ENCODE measurements at places on chromosomes 12 and 14.
A peak's percentile ranks its signal among the peaks of the same experiment; 100 is the strongest.

- DNase-seq, result no peak
These were observed 101.8 kb upstream of the DYRK2 start for GRCh38 chr12:67546746-67547145.

DNA sequence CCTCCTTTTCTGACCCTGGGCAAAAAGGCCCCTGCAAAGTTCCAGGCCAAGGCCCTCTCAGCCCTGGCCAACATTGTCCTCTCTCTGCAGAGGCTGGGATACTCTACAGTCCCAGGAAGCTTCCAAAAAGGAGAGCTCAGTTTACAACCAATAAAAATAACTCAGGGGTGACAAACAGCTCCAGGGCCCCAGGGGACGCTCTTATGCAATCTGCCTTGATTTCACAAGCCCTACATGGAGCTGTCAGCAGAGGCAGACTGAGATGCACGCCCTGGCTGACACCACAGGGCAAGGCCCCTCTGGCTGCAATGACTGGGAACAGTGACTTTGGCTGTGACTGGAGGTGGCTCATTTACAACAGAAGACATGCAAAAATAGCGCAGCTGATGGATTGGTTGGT is 129.0 kb upstream of the MED13L start:
- peak; percentile 95 for DNase-seq

DNA sequence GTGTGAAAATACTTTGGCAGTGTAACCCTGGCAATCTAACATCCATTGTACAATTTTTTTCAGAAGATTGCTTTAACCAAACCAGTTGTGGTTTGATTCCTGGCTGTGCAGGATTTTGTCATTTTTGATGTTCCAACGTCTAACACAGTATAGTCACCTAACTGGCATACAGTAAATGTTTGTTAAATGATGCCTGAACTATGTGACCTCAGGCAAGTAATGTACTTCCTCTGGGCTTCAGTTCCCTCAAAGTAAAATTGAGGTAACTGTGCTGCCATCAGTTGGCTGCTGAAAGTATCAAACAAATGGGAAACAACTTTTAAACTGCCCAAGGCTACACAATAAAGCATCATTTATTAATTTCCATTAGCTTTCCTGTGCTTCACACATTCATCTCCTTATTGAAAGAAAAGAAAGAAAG is 4.3 kb downstream of the TM7SF3 start:
- DNase-seq, result peak; percentile 22

DNA sequence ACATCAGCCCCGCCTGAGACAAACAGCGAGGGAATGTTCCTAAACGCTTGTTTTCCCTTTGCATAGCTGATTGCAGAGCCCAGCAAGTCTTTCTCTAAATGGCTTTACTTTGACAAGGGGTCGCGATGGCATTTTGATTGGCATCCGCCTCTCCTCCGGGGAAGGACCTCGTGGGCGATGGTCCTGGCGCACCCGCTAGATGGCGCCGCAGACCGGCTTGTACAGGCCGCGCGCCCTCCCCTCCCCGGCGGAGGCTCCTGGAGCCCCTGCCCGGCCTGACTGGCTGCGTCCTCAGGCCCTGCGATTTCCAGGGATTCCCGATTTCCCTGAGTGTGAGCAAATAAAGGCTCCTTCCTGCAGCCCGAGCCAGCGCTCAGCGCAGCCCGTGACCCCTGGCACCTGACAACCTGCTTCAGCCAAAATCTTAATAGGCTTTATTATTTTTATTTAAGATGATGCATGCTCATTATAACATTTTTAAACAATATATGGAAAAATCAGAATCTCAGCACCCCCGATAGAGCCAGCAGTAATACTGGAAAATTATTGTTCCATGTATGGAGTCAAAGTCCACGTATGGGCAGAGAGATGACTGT is 468.3 kb downstream of the AACS start:
- DNase-seq, result peak; percentile 22

DNA sequence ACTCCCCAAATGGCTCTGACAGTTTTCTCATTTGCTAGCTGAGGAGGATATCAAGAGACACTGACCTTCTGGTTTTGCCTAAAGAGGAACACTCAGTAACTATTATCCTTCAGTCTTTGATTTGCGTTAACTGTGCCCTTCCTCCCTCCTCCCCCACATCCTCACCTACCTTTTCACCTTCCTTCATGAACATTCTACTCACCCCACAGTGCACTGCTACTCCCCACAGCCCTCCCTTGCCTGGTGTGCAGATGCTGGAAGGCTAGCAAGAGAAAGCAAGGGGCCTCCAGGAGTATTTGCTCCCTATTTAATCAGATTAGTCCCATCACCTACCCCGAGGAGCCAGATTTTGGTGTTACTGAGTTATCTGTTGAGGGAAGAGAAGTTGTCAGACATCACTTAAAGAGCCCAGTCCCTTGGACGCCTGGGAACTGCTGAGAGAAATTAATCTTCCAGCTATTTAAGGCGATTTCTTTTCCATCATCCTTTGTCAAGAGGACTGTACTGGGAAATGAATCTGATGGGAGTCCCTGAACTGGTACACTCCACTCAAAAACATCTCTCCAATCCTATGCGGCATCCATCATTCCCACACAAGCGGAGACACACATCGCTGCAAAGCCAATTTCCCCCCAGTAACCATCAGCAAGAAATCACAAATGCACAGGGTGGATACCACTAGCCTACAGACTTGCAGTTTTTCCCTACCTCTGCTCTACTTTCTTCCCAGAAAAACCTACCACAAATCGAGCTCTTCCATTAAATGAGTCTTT is 11.5 kb downstream of the PSMB5 start:
- DNase-seq, result no peak

DNA sequence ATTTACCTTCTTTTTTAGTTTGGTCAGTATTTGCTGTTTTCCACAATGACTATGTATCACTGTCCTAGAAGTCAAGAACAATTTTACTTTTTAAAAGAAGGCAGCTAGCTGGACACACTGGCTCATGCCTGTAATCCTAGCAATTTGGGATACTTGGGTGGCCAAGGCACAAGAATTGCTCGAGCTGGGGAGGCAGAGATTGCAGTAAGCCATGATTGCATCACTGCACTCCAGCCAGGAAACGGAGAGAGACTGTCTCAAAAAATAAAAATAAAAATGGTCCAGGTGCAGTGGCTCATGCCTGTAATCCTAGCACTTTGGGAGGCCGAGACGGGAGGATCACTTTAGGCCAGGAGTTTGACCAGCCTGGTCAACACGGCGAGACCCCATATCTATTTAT is 28.3 kb downstream of the MDM1 start:
- no peak for DNase-seq

DNA sequence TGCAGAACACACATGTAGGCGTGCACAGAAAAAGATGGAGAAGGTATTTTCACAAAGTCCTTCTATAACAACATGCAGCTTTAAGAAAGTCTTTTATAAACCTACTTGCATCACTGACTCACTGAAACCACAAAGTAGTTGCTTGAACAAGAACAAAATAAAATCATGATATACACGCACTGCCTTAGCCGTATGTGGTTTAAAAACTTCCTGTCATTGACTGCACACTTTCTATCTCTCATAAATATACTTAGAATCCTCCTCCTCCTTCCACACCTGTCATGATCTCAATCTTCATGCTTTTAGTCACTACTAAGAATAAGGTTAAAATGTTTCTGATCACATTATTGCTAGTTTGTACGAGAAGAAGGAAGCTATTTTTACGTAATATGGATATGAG is 31.8 kb upstream of the RAD51AP1 start:
- DNase-seq, result no peak

GRCh38 chr14:89479802-89480201 is 62.8 kb upstream of the FOXN3 start:
- DNase-seq, result peak; percentile 63

Measured in suppressor macrophage treated with lipopolysaccharide for 4 hours (primary cell).